ENCODE measurements at places on chromosomes 5 and 9.

- no peak for DNase-seq
Observed at GRCh38 chr5:122165559-122166078, 36.3 kb downstream of the ZNF474 start.

DNA sequence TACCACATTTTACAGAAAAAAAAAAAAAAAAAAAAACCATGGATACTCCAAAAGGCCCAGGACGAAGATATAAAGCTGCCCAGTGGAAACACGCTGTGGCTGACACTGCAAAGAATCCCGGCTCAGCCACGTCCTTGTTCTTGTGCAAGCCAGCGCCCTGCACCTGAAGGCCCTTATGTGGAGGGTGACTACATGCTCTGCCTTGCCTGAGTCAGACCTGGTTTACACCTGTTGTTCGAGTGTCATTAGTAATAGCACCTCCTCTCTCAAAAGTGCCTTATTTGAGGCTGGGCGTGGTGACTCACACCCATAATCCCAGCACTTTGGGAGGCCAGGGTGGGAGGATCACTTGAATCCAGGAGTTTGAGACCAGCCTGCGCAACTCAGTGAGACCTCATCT lies 54.3 kb upstream of the ZSWIM6 start:
- no peak for DNase-seq

DNA sequence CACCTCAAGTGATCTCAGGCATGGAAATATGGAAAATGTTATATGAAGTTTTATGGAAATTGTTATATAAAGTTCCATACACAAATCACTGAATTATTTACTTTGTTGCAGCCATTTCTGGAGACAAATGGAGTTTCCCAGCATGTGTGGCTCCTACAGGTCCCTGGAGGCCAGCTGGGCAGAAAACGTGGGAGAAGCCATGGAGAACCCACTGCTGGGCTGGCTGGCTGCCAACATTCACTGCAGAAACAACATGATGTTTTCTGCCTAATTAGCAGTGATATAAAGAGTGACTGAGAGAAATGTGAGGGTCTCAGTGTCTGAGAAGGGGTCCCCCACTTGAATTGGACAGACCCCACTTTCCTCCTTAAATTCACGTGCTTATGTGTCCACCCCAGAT lies 208.8 kb upstream of the IRX2 start:
- no peak for DNase-seq

GRCh38 chr5:97102010-97102470 lies 40.4 kb downstream of the LIX1 start:
- DNase-seq: no peak

DNA sequence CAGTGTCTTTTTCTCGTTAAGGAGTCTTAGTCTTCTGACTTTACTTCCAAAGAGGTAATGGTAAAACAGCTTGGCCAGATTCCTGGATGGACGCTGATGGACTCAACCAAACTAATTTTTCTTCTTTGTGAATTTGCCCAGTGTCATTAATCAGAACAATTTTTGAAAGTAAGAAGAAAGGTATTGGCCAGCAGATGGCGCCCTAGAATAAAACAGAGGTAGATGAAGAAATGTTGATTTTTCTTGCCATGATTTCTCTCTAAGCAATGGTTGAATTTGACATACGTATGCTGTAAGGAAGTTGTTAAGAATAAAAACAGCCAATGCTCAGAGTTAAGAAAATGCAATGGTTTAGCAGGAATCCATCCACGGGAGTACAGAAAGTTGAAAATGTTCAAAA lies 500.0 kb downstream of the DIRAS2 start:
- DNase-seq: peak; percentile 17

DNA sequence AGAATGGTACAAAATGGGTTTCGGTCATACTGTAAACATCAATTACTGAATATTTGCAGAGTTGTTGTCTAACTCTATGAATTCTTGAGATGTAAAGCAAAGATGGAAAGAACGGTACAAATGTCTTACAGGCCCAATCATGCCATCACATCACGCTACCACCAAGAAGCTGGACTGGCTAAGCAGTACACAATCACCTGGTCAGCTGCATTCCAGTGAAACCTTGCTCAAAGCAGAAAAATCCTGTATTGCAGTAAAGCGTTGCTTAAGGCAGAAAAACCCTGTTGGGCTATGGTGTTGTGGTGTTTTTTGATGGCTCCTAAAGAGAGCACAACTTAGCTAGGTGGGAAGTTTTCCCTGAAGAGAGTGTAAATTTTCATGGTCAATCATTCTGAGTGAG lies 112.6 kb upstream of the RASA1 start:
- no peak for DNase-seq

DNA sequence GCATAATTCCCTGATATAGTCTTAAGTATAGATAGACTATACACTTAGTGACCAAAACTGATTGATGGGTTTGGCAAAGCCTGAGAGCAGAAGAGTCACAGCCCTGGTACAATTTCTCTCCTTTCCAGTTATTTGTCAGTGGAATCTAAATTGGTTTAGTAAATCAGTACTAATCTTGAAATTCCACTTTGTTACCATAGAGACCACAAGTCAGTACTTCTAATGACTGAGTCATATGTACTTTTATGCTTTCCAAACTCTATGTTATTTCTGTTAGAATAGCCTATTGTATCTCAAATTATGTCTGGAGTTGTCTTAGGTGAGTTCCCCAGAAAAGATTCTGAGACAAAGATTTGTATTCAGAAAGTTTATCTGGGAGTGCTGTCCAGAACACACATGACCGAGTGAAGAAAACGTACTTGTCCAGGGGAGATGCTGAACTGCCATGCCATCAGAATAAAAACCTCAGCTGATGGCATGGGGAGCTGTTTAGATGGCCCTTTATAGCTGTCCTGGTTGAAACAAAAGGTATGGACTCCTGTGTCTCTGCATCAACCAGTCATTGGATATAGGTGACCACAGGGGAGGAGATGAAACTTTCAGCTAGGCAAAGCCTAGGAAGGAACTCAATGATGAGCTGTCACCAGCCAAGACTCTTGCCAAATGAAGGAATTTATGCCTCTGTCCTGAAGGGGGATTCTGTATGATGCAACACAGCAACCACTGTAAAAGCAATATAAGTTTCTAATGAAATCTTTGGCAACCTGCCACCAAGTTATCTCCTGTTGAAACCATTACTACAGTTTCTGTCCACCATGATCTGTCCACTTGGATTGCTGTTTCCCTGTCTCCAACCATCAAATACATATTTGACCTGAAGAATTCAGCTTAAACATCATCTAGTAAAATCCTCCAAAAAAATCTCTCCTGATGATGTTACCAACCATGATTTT lies 18.0 kb upstream of the SMC2 start:
- no peak for DNase-seq

DNA sequence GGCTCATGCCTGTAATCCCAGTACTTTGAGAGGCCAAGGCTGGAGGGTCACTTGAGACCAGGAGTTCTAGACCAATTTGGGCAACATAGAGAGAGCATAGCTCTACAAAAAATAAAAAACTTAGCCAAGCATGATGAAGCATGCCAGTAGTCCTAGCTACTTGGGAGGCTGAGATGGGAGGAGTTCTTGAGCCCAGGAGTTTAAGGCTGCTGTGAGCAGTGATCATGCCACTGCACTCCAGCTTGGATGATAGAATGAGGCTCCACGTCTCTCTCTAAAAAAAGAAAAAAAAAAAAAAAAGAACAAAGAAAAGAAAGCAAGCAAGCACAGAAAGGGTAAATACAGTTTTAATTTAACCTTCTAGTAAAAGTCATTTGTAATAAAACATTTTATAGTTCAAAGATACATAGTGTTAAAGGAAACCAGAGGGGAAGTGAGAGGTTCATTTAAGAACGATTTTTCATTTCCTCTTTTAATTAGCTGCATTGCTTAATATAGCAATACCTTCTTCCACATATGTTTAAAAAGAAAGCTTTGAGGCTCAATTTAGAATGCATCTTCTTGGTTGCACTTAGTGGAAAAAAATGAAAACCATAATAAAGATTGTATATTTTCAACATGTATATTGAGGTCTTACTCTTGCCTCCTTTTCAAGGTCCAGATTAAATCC lies 14.9 kb downstream of the GAPT start:
- DNase-seq: no peak

- no peak for DNase-seq
Observed at GRCh38 chr5:5421149-5421960, 1.1 kb upstream of the ICE1 start.

DNA sequence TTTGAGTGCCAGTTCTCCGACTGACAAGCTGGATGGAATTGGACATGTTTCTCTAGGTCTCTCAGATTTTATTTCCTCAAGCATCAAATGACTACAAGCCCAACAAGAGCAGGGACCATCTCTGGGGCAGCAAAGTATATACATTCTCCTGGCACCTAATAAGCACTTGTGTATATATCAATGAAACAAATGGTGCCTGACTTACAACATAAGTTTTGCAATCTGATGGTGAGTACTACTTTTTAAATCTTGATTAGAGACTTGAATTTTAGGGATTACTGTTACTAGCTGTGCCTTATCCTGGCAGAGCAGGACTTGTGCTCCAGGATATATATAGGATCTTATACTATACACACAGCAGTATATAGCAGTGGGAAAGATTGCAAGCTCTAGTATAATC lies 8.8 kb upstream of the ABLIM3 start:
- no peak for DNase-seq

- DNase-seq: no peak
Observed at GRCh38 chr9:36486329-36486932, 86.3 kb upstream of the MELK start.

DNA sequence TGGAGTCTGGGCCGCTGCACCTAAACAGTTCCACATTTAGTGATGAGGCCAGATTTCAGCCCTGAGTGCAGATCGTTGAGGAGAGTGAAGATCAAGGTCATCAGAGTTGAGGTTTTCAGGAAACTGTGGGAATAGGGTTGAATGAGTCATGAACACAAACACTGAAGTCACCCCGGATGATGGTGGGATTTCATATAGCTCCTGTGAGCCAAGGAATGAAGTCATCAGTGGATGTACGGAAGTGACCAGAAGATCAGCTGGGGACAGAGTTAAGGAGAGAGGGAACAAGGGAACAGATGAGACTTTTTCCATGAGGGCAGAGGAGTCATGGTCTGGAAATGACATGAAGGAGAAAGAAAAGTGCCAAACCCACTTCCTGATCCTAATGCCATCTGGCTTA lies 36.5 kb downstream of the PALM2AKAP2 start:
- DNase-seq: peak; percentile 47

DNA sequence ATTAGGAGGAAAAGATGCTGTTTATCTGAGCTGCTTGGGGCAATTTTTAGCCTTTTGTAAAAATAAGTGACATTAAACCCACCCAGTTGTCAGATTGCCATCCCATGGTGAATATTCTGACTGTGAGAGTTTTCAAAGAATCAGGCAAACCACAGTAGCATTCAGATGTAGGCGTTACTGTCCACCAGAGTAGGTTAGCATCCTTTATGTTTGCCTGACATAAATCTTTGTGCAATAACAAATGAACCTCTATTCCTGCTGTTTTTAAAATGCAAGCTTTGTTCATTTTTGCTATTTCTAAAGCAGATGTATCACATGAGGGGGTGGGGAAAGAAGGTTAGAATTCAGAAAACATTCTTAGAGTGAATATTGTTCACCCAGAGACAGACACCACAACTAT lies 427.8 kb downstream of the CDH9 start:
- no peak for DNase-seq

GRCh38 chr5:133925866-133926488 lies 42.4 kb downstream of the C5orf15 start:
- DNase-seq: no peak

DNA sequence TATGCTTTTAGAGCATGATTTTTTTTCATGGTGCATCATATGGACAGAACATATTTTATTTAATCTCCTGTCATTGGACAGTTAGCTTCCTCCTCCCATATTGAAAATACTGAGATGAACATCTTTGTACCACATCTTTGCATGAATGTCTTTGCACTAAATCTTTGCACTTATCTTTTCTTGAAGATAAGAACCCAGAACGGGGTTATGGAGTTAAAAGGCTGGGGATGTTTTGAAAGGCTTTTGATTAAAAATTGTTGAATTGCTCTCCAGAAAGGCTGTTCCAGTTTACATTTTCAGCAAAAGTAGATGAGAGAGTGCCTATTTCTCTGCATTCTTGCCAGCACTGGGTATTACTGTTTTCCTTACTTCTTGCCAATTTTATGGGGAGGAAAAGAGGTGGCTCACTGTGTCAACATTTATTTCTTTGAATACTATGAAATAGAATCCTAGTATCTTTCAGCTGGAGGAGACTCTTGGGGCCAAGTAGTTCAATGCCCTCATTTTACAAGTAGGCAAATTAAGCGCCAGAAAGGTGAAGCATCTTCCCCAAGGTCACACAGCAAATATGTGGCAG lies 7.2 kb downstream of the NCS1 start:
- no peak for DNase-seq

DNA sequence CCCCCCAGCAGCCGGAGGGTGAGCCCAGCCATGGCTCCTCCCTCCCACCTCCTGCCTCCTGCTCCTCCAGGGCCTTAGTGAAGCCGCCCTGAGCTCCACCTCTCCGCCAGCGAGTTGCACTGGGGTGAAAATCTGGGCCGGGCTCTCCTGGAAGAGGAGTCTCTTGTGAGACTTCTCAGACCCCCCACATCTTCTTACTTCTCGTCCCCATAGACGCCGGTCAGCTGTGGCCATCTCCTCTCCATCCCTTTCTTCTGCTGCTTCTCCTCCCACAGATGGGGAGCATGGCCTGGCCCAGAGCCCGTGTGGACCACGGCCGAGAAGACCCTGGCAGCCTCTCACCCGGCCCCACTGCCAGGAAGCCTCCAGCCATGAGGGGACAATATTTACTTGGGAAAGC lies 17.3 kb downstream of the OLFM1 start:
- no peak for DNase-seq

- DNase-seq: peak; percentile 95
Observed at GRCh38 chr9:32526041-32526706, at the start of gene RIGI. Gene RIGI (minus strand): TSS chr9:32526196. CDS start chr9:32526166, 30 bp downstream.

GRCh38 chr5:82313016-82313415 lies 34.9 kb upstream of the RPS23 start:
- DNase-seq: no peak

- DNase-seq: no peak
Observed at GRCh38 chr5:20604992-20605391, 617.0 kb upstream of the CDH18 start.

DNA sequence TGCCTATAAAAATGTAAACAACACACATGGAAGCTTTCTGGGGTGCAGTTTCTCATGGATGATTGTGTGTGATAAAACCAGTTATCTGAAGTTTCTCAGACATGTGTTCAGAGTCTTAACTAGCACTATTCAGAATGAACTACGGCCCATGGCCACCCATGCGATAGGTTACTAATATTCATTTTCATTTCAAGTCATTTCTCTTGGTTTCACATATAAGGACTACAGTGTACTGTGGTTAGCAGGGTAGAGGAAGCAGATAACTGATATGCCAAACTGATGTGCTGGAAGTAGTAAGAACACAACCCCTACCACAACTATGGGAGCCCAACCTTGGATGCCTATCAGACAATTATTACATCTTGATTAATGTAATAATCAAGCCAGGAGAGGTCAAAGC lies 372.1 kb downstream of the DTWD2 start:
- DNase-seq: no peak

GRCh38 chr9:36264896-36265295 lies 6.6 kb upstream of the GNE start:
- DNase-seq: no peak

Data from heart left ventricle (tissue), 16 donors.